Cardiac muscle cell (in vitro differentiated cells and primary cell): ENCODE measurements at places on chromosomes 2 and 18. TPM values are rescaled to one million over a fixed set of nuclear protein-coding genes. Genes with fewer than 3 reads are reported as not detected.

The CFC1 gene
- 48.4 and 59.1 TPM in 2 replicates for total RNA-seq

The GPR35 gene
- 0.70 and 5.1 TPM in 2 replicates for total RNA-seq

The SERTAD2 gene
- 14.0 and 21.2 TPM in 2 replicates for total RNA-seq

The RUFY4 gene
- total RNA-seq, result not detected in 2 replicates

The ERBB4 gene
- total RNA-seq, result 29.7 and 38.1 TPM in 2 replicates

The COL4A3 gene
- total RNA-seq, result not detected in 2 replicates

The QPCT gene
- 0.33 TPM in 1 of 2 replicates, not detected in the other for total RNA-seq

The CXCR4 gene
- total RNA-seq, result 2.4 and 5.8 TPM in 2 replicates

The FBXO36 gene
- total RNA-seq, result 2.8 and 5.7 TPM in 2 replicates

The FKBP1B gene
- total RNA-seq, result 39.4 and 43.1 TPM in 2 replicates

The CPS1 gene
- total RNA-seq, result 139 and 172 TPM in 2 replicates

The POTEC gene
- not detected in 2 replicates for total RNA-seq

The ADRA2B gene
- total RNA-seq, result 27.4 and 61.8 TPM in 2 replicates

The SP5 gene
- total RNA-seq, result 0.69 and 2.0 TPM in 2 replicates

The ABCB11 gene
- total RNA-seq, result 0.12 and 0.32 TPM in 2 replicates

The LOXHD1 gene
- 0.21 TPM in 1 of 2 replicates, not detected in the other for total RNA-seq
